ENCODE measurements at places on chromosomes 2 and 18. TPM values are rescaled to one million over a fixed set of nuclear protein-coding genes. Genes with fewer than 3 reads are reported as not detected.

The SAG gene
- not detected for total RNA-seq

The LAMA3 gene
- total RNA-seq, result 9.5 TPM

The TNS1 gene
- total RNA-seq, result 1,619 TPM

GRCh38 chr2:168136392-168136977, 110.9 kb downstream of the STK39 start:
- no peak for ATAC-seq

- no peak for ATAC-seq
Observed at GRCh38 chr2:151361674-151362370, 4.4 kb downstream of the TNFAIP6 start.

DNA sequence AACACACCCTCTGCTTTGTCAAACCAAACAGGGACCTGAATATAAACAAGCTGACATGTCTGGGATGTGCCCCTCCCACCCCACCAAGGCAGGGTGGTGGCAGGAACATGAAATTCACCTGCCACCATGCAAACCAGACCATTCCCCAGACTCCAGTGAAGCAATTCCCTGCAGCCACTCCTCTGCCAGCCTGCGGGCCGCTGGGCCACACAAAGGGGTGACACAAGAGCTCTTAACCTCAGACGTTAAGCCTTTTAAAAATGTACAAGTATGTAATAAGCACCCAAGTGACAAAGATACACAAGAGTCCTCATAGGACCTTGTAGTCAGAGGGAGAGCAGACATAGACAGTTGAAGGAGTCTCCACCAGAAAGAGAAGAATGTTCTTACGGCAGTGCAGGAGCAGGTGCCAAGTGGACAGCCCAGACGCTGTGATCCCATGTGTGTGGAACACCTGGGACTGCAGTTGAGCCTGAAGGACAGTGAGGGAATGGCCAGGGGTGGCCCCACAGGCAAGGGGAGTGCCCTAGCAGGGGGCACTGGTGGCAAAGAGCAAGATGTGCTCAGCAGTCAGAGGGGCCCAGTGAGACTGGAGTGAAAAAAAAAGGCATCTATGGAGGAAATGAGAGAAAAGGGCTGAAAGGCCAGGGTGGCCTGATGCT, 36.9 kb downstream of the CRACDL start:
- ATAC-seq, result no peak

DNA sequence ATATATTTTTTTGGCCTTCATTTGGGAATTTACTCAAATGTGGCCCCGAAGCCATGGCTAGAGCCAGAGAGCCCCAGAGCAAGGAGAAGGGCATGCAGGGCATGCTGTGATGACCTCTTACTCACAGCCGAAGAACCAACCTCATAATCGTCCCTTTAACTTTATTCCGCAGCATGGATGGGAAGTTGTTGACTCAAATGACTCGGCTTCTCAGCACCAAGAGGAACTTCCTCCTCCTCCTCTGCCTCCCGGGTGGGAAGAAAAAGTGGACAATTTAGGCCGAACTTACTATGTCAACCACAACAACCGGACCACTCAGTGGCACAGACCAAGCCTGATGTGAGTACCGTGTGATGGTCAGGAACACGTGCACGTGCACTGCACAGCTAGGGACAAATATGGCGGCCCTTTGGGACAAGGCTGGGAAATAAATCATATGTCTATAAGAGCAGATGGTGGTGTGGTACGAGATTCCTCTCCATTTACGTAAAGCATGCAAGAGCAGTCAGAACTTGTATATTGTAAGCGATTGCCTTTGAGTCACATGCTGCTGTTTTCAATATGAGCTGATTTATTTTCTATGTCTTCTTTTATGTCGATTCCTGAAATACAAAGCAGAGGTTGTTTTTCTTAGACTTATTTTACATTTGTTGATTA, 280.9 kb downstream of the NEDD4L start:
- ATAC-seq, result no peak

GRCh38 chr2:23100406-23100805, 284.6 kb upstream of the KLHL29 start:
- ATAC-seq, result no peak

DNA sequence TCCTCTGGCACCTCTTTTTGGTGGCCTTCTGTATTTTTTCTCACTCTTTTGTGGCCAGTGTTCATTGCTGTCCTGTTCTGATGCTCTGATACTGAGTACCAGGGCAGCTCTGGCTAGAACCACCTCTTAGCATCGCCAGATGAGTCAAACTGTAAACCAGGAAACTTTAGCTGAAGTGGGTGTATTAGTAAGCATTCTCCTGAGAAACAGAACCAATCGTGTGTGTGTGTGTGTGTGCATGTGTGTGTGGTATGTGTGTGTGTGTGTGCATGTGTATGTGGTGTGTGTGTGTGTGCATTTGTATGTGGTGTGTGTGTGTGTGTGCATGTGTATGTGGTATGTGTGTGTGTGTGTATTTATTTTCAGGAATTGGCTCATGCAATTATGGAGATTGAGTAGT, 166.3 kb upstream of the SKOR2 start:
- no peak for ATAC-seq

DNA sequence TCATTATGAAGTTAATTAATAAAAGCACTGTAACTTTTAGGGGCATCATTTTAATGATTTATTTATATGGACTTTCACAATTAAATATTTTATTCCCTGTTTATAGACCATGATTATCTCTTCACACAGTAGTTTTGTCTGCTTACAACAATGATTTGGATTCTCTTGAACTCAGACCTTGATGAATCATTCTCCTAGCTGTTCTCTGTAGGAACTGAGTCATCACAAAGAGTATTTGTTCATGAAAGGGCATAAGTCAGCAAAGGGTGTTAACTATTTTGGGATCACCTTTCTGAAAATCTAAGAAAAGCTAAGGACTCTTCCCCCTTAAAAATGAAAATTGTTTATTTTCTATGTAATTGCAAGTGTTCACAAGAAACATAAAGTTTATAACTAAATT, 461.1 kb upstream of the UBE2E3 start:
- no peak for ATAC-seq

DNA sequence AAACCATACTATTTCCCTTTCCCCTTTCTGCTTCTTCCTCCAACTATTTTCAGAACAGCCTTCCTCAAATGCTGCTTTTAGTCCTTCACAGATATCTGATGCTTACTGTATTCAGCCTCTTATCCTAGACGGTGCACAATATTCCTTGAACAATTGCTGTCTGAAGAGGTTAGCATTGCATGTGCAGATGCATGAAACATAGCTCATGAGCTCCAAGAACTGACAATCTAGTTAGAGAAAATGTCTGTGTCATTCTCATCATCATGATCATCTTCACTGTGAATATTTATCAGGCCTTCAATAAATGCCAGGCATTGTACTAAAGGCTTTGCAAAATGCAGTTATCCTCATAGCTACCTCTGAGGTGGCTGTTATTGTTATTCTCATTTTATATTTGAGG, 190.7 kb downstream of the DNER start:
- ATAC-seq, result no peak

- no peak for ATAC-seq
Observed at GRCh38 chr2:149928011-149928410, 340.4 kb upstream of the MMADHC start.
